ENCODE measurements at places on chromosomes 1 and 21.

- no peak for DNase-seq
Measured at GRCh38 chr1:238399558-238399957, 508.8 kb upstream of the ZP4 start.

GRCh38 chr1:59976194-59977074, 49.9 kb upstream of the CYP2J2 start:
- DNase-seq, result peak; percentile 75

DNA sequence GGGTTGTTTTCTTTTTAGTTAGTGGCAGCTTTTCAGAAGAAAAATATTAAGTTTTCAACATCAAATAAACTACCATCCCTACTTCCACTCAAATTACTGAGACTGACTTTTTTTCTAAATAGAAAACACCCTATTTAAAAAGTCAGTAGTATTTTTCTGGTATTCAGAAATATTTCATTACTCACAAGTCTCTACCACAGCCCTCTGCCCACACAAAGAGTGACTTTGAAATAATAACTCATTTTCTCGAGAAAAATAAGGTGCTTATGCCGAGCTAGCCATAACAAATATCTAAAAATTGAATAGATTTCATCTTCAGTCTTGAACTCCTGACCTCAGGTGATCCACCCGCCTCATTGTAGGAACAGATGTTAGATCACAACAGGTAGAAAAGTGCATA, 41.8 kb upstream of the USP25 start:
- DNase-seq, result no peak

- DNase-seq, result no peak
Measured at GRCh38 chr1:186225096-186225495, 150.0 kb downstream of the TPR start.

DNA sequence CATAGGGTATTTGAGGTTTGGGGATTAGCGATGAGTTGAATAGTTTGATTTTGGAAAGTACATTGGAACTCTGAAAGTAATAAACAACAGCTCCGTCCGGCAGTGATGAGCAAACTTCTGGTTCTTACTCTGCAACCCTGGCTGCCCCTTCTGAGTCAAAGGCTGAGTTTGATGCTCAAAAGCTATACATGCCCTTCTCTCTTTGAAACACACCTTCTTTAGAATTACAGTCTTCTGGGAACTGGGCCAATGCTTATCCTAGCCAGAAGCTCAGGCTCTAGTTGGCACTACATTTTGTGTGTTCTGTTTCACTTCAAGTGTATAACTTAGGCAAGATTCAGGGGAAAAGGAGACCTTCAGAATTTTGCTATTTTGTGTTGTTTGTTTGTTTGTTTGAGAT, 9.3 kb downstream of the AHCYL1 start:
- no peak for DNase-seq

- DNase-seq, result no peak
Measured at GRCh38 chr21:25643486-25643885, 4.4 kb downstream of the JAM2 start.

DNA sequence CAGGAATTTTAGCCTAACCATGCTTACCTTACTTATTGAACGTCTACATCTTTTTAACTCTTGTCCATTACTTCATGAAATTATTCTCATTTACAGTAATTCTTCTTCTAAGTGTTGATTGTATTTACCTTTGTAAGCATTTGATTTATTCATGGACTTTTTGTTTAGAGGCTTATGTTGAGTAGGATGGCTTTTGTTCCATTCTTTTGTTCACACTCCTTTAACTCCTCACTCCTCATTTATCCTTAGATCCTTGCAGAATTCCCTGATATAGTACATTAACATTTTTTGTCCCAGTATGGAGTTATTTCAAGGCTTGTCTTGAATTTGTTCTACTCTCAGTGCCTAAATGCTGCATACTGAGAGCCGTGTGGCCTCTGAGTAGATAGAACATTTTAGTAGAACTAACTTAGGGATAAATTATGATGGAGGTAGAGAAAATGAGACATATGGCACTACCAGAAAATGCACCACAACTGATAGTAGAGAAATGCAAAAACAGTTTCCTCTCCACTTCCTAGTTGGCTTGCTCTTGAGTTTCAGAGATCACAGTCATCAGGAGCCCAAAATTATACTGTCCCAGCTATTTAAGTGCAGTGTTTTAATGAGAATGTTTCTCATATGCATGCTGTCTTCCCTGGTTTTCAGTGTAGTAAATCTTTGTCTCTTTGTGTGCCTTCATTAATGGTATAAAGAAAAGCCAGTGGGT, 69.5 kb downstream of the KCNK2 start:
- no peak for DNase-seq

GRCh38 chr1:155285063-155285462, 7.8 kb downstream of the HCN3 start:
- no peak for DNase-seq

- DNase-seq, result no peak
Measured at GRCh38 chr1:209387271-209387968, 196.1 kb upstream of the CAMK1G start.

DNA sequence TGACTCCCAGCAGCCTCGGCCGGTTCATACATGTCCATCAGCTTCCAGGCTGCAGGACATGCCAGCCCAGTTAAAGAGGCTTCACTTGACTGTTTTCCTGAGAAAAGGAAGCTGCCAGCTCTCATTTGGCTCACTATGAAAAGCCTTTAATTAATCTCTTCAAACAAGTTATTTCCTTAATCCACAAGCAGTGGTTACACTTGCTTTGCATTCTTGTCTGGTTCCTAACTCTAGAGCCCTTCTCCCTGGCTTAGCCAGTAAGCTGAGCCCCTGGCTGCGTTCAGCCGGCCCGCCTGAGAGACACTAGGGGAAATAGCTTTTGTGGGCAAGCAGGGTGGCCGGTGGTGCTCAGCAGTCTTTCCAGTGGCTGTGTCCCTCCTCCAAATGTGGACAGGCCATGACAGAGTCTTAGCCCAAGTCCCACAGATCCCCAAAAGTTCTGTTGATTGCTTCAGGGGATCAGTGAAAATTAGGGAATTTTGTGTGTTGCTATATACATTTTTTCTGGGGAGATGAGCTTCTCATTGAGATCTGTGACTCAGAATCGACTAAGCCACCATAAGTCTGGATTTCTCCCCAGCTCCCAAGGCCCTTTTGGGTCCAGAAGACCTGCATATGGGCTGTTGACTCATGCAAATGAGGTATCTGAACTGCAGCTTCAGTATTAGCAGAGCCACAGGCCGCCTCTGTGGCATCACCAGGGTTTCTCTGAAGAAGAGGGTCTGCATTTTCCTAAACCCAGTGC, 10.1 kb downstream of the ATF3 start:
- no peak for DNase-seq

DNA sequence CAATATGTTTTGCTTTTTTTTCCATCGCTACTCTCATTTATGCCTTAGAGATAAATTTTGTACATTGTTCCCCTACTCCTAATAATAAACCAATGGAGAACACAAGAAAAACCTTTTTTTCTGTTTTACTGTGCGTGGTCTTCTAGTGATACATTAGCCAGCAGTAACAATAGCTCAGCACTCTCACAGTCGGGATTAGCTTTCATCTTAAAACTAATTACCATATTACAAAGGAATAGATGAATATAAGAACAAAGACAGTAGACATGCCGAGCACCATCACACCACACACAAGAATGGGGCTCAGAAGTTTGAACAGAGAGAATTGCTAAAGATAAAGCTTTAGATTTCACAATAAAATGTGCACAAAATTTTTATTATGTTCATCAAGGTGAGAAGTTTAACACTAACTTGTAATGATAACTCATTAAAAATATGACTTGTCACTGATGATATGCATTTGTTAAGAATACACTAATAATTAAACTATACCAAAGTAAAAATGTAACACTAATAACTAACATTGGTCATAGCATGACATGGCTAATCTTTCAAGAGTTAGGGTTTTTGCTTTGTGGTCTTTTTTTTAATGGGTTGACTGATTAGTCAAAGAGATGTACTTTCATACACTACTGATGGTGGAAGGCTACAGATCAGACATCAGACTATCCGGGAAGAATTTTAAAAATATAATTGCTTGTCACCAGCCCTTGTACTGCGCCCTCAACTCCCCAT, 61.8 kb downstream of the EXTL2 start:
- no peak for DNase-seq

DNA sequence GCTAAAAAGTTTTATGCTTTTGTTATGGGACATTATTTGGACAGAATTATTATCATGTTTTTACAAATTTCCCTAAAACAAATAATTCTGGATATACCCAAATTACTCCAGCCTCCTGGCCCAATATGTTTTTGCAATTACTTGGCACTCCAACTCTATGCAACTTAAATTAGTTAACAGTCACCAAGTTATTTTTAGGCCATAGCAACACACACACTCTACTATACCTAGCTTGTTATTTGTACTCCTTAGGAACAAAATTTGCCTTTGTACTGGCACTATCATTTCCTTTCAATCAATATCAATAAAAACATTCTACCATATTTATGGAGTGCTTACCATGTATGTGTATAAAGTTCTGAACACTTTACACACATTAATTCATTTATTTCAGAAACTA, 7.7 kb downstream of the DUSP10 start:
- DNase-seq, result no peak

DNA sequence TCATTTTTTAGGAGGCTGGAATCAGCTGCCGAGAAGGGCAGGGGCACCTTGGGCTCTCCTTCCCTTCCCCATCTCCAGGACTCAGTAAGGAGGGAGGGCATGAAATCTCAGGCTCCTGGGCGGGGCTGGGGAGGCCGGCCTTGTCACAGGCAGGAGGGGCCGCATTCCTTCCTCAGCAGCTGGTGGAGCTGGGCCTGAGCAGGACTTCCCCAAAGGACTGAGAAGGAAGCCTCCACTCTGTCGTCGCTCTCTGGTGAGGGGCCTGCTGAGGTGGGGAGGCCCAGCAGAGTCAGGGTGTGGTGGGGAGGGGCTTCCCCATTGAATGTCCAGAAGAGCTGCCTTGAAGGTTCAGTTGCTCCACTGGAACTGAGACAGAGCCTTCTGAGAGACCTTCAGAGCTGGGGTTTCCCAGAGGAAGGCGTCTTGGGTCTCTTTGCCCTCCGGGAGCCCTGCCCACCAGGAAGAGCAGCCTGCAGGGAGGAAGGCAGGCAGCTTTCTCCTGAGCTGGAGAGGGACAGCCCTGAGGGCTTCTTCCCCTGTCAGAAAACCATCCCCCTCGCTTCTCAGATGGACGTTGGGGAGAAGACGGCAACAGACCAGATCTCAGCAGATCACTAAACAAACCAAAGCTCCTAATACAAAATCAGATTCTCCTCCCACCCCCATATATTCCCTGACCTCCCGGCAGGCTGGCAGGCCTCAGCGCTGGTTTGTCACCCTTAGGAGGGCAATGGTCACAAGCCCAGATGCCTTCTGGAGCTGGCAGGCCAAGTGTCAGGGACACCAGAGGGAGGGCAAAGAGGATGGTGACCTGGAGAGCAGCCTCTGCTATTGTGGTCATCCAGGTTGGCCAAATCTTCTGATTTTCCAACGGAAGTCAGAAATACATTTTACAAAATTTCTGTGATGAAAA, 10.7 kb downstream of the KCNA10 start:
- peak; percentile 43 for DNase-seq

- DNase-seq, result no peak
Measured at GRCh38 chr1:228396770-228397662, 9.6 kb downstream of the TRIM11 start.

GRCh38 chr21:33058527-33058926, 11.4 kb upstream of the OLIG1 start:
- peak; percentile 81 for DNase-seq

DNA sequence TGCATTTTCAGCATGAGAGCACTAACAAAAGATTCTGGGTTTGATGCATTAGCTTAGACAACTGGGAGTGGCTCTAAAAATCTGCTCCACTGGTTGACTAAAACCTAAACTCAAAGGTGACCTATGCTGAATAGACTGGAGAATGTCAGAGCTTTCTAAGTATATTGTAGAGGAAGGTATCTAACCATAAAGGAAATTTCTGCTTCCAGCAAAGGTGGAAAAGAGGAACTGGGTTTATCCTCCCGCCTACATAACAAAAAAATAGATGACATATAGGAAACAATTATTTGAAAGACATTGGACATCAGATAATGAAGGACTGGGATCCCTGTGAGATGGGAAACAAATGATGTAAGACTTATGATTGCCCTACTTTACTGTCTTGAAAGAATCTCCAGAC, 35.8 kb upstream of the CR2 start:
- no peak for DNase-seq

DNA sequence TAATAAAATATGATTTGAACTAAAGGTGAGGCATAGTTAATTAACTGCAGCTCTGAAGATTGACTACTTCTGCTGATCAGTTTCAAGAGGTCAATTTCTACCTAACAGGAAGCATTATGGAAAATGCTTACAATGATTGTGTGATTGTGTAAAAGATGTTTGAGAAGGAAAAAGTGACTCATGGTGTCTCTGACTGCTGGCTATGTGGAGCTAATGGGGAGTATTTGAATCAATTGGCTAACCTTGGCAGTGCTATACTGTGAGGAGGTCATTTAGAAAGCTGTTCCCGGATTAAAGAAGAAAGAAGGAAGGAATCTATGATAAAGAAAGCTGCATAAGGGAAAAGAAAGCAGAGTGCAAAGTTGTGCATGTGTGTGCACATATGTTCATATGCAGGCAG, 376.5 kb downstream of the ADGRL2 start:
- DNase-seq, result no peak

- DNase-seq, result no peak
Measured at GRCh38 chr1:6591644-6592043, 11.0 kb downstream of the KLHL21 start.

- no peak for DNase-seq
Measured at GRCh38 chr1:151352021-151352718, 5.1 kb upstream of the RFX5 start.

GRCh38 chr21:41950941-41951351, 2.9 kb downstream of the C2CD2 start:
- no peak for DNase-seq

GRCh38 chr1:168086438-168086837, 50.3 kb downstream of the GPR161 start:
- no peak for DNase-seq

DNA sequence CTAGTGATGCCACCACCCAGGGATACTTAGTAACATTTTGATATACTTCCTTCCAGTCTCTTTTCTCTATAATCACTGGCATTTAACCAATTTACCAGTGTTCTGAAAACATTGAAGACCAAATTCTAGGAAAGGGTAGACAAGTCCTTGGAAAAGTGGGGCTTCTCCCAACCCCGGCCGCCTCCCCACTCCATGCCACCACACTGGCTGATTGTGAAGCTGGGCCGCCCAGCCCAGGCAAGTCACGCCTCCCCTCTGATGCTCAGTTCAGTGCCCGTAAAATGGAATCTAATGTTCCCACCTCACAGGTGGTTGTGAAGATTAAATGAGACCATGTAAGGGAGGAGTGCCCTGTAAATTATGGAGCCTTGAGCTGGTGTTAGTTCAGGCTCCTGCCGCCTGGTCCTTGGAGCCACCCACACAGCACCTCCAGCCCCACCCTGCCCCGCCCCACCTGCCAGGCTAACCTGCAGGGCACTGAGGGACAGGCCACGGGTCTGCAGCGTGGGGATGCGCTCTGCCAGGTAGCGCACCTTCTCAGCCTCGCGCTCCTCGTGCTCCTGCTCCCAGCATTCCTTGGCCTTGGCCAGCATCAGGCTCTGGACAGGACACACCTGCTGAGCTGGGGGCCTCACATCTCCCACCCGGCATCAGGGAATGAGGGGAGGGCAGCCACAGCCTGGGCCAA, 7.3 kb downstream of the TNNI1 start:
- no peak for DNase-seq

GRCh38 chr1:111320066-111320879, 29.6 kb downstream of the CHIA start:
- DNase-seq, result no peak

GRCh38 chr1:182885591-182885990, 46.4 kb downstream of the DHX9 start:
- no peak for DNase-seq

GRCh38 chr1:245388687-245389086, 233.9 kb downstream of the KIF26B start:
- DNase-seq, result no peak

- DNase-seq, result no peak
Measured at GRCh38 chr1:6212193-6212959, 6.5 kb downstream of the RNF207 start.
